ENCODE measurements at places on chromosomes 16 and 17.
A peak's percentile ranks its signal among the peaks of the same experiment; 100 is the strongest.

- DNase-seq = no peak
These were observed 15.0 kb downstream of the SLC16A3 start for GRCh38 chr17:82243648-82244412.

DNA sequence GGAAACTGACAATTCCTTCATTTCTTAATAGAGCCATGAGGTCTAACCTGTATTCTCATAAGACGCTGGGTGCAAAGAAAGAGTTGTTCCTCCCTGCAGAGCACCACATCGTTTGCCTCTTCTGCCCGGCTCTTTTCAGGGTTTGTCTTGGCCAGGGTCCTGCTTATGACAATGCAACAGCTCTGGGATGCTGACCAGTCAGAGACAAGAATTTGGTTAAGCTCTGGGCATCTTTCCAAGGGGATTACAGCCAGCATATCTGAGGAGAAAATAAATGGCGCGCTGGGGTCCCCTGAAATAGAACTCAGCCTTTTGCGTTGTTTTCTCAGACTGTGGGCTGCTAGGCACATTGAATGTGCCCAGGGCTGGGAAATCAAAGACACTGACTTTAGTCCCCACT, 128.6 kb downstream of the SHISA6 start:
- no peak for DNase-seq

DNA sequence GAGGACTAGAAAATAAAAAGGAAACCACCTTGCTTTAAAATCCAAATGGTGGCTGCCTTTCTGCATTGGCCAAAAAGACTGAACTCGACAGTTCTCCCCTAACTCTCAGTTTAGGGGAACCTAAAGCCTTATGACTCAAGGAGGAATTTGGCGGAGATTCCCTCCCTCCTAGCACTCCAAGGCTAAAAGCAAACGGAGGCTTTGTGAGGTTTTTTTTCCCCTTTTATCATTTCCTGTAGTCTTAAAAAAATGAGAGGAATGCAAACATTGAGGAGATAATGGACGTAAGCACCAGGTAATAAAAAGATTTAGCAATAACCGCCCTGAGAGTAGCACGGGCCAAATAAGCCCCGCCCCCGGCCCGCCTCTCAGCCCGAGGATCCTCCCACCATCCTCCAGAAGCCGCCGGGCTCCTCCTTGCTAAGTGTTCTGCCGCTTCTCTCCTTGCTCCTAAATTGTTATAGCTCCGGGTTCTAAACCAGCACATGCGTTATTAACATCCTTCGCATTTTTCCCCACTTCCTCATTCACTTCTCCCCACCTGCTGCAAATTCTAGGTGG, 5.8 kb upstream of the KIFC3 start:
- peak; percentile 75 for DNase-seq

DNA sequence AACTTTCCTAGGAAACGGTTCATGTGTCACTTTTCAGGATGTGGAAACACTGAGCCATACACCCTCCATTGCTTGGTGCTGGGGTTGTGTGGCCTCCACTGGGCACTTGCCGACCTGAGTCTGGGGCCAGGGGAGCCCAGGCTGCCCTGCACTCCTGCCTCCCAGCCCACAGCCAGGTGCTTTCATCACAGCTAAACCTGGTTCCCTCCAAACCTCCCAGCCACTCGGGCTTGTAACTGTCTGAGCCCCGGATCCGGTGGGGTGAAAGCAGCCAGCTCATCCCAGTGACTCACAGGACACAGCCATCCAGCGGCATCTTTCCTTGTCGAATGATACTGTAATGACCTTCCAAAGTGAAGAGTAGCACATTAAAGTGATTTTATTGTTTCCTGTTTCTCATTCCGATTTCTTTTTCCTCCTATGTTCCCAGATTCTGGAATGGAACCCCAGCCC, 19.8 kb downstream of the CARHSP1 start:
- DNase-seq = no peak

DNA sequence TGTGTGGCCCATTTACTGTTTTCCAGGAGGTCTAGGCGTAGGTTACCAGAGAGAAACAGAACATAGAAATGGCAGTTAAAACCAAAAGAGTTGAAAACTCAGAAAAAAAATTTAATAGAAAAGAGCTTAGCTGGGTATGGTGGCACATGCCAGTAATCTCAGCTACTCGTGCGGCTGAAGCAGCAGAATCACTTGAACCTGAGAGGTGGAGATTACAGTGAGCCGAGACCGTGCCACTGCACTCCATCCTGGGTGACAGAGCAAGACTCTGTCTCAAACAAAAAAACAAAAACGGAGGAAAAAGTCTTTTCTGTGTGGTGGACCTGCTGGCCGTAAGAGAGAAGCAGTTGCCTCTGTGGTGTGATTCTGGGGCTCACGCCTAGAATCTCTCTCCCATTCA, 35.8 kb downstream of the MRTFB start:
- DNase-seq = no peak

GRCh38 chr16:1134776-1135458, 18.0 kb upstream of the CACNA1H start:
- no peak for DNase-seq

DNA sequence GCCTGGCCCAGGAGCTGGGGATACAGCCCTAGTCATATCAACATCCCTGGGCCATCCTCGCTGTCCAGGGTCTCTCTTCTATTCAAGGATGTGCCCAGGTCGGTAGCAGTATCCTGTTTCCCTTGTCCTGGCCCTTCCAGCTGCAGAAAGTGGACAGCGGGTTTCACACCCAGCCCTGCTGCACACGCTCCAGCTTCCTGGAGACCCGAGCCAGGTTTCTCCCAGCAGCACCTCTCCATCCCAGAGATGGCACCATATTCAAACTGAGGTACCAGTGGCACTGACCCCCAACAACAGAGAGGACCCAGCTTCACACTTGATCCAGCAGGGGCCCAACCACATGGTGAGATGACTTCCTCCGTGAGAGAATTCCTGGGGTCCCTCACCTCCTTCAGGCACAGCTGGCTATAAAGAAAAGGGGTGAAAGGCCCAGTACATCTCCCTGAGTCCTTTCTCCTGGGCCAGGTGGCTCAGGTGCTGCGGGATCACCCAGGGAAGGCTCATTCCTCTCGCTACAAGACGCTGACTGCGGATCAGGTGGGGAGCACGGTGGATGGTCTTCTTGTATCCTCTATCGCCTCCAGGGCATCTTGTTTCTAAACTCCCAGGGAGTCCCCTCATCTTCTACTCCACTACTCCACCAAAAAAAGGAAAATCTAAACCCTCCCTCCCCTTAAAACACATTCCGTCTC, 1.4 kb downstream of the CUEDC1 start:
- DNase-seq = no peak

DNA sequence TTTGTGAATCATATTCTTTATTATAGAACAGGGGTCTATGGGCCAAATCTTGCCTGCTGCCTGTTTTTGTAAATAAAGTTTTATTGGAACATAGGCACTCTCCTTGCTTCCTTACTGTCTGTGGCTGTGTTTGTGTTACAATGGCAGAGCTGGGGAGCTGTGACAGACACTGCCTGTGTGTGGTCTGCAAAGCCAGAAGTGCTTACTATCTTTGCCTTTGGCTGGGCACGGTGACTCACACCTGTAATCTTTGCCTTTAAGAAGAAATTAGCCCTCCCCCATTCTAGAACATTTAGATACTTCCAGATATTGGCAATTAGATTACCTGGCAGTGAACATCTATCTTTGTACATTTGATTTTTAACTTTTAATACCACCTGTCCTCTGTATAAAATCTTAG, 308.3 kb downstream of the FOXL1 start:
- DNase-seq = no peak

DNA sequence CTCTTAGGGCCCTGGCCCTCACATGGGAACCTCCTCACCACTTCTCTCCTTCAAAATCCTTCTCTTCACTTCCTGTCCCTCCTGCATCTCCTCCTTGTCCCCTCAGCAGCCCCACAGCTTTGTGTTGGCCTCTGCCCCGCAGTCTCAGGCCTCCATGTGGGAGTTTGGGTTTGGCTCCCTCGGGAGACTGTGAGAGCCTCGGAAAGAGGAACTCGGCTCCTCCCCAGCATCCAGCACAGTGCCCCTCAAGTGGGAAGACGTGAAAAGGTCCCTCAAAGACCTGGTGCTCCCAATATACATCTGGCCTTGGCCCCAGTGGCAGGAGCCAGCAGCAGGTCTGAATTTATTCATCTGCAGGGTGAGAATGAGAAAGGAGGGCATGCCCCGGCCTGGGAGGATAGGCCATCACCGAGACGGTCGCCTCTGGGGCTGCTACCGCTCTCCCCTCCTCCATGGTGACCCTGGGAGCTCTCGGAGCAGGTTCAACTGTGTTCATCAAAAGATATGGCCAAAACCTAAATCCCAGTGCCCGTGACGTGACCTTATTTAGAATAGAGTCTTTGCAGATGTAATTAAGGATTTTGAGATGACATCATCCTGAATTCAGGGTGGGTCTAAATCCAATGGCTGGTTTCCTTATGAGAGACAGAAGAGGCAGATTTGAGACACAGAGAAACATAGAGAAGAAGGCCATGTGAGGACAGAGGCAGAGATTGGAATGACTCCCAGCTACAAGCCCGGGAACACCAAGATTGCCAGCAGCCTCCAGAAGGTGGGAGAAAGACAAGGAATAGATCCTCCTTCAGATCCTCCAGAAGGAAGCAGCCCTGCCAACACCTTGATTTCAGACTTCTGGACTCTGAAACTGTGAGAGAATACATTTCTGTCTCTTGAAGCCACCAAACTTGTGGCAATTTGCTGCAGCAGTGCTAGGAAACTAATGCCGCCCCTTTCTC, 135.1 kb downstream of the MRM1 start:
- no peak for DNase-seq

GRCh38 chr17:62862251-62862650, 54.1 kb upstream of the MARCHF10 start:
- DNase-seq = no peak

DNA sequence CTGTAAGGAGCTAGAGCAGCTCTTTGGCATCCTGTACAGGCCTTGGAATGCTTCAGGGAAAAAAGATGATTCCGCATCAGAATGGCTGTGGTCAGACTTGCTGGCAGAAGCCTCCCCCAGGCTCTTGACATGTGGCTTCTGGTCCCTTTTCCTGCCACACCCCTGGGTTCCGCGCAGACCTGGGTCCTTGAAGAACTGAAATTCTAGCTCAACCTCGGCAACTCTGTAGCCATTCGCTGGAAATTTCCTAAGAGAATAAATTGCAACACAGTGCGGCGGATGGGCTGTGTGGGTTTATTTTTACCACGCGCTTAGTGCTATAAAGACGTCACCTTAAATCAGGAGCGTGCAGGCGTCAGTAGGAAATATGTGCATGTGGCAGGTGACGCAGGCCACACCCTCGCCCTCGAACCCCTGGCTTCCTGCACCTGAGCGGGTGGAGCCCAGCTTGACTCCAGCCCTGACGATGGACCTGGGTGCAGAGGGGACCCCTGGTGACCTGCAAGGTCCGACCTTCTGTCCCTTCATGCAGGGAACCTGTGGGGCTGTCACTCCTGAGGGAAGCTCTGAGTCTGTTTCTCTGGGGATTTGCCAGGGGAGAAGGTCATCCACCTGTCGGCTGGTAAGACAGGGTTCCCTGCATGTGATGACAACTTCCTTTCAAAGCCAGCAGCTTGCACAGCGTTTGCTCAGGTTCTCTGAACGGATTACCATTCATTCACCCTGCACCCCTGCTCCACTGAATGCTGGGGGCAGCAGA, 46.3 kb downstream of the METRNL start:
- DNase-seq = no peak

GRCh38 chr17:41394254-41394996, 3.0 kb downstream of the KRT31 start:
- DNase-seq = no peak

DNA sequence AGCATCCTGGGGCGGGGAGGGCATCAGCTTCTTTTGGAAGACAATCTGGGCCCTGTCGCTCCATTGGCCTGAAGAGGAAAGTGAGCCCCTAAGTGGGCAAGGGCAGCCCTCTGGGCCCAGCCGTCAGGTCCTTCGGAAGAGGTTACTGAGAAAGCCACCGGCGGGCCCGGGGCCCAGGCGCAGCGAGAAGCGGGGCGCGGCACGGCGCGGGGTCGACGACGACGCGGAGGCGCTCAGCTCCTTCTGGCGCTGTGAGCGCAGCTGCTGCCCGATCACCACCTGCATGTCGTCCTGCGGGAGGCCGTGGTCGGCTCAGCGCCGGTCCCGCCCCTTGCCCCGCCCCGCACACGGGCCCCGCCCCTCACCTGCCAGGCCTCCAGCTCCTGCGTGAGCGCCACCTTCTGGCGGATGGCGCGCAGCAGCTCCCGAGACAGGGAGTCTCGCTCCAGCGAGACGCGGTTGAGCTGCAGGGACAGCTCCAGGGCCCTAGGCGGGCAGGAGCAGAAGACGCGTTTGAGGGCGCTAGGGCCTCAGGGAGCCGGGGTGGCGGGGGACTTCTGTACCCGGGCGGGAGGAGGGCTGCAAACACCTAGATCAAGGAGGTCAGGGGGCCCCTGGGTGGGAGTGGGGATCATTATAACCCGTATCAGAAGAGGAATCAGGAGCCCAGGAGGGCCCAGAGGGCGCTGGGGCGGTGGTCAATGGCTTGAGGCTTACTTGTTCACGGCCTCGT, 4.3 kb downstream of the THOC6 start:
- DNase-seq = peak; percentile 83

DNA sequence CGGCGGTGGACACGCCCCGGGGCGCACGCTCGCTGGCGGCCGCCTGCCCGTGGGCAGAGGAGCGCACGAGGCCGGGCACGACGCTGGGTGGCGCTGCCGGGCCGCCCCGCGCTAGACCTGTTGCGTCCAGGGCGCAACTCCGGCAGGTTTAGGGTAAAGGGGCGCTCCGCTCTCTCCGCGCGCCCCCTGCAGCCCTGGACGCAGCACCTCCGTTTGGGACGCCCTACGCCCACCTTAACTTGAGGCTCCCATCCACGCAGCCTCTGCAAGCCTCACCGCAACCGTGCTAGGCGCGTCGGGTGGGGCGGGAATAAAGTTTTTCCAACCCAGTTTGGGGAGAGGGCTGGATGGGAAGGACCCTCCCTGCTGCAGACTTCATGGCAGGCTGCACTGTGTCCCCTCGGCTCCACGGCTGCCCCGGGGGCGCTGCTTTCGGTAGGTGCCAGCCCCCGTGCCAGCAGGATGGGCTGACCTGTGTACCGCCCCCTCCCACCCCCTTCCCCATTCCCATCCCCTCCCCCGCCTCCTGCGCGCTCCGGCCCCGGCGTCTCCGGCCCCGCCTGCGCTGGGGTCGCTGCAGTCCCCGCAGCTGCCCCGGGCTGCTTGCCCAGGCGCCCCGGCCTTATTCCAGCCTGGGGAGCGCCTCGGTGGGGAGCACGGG, at the start of gene SYT17:
TSS of gene SYT17 (plus strand) at position 531 of the 661 bp plus-strand sequence. CDS start 407 bp downstream, outside the sequence.
- peak; percentile 8 for DNase-seq

- DNase-seq = no peak
These were observed 14.7 kb downstream of the CD300LF start for GRCh38 chr17:74698069-74698468.

GRCh38 chr17:3954976-3955672, 9.1 kb downstream of the ATP2A3 start:
- DNase-seq = no peak

DNA sequence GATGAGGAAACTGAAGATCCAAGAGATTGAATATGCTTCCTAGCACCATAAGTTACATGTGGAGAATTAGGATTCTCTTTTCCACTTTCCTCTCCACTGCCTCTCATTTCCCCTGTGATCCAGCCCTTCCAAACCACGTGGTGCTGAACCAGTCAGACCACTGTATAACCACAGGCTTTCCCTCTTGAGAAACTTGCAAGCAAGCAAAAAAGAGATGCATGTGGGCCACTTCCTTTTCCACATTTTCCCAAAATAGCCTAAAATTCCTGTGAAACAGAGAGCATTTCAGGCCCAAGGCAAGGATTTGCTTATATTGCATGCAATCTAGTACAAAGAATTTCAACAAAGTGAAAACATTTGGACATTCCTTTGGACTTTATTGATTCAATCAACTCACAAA, 59.3 kb upstream of the KSR1 start:
- no peak for DNase-seq

GRCh38 chr17:50562242-50563091, 2.0 kb downstream of the CACNA1G start:
- DNase-seq = no peak

GRCh38 chr17:50139950-50140885, 10.3 kb upstream of the SAMD14 start:
- peak; percentile 73 for DNase-seq
